ENCODE measurements at places on chromosomes 5 and 9.

DNA sequence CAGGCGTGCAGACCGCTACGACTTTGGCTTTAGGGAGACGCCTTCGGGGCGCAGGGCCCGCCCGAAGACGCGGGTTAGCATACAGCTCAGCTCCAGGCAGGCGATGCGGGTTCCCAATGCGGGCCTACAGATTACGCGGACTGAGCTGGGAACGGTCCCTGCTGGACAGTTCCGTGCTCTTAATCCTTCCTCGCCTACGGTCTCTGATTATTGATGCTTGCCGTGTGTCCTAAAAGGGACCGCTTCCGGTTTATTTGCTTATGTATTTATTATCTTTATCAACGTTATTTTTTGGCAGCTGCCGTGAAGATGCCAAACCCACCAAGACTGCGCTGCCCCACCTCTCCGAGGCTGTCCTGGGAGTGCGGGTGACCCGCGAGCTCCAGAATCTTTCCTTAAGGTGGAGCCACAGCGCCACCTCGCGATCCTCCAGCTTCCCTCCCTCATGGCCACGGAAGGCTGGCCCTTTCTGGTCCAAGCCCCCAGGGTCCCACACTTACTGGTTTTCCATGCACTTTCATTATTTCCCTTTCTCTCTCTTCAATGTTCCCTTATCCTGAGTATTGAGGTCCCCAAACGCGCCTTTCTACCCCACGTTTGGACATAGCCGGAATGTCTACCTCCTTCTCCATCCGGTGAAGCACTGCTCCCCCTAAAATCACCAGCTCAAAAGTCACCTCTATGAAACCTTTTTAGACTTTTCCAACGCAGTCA lies 7.0 kb upstream of the EBF1 start:
- peak; percentile 89 for DNase-seq

DNA sequence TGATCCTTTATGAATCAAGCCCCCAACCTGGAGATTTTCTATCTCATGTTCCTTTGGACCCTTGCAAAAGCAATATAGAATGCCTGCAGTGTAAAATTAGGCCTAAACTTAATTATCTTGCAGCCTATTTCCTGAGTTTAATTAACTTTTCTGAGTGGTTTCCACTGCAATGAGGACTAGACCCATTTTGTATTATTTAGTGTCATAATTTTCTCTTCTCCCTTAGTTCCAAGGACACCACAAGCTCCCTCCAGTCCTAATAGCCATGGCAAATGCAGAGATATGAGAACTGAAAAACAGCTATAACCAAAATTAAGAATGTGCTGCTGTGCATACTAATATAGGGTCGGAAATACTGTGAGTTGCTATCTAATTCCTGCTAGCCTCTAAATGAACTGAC lies 90.9 kb upstream of the GRAMD2B start:
- no peak for DNase-seq

- DNase-seq: no peak
Observed at GRCh38 chr5:10734037-10734709, 26.9 kb downstream of the DAP start.

- DNase-seq: no peak
Observed at GRCh38 chr5:55191165-55191564, 18.2 kb upstream of the CDC20B start.

DNA sequence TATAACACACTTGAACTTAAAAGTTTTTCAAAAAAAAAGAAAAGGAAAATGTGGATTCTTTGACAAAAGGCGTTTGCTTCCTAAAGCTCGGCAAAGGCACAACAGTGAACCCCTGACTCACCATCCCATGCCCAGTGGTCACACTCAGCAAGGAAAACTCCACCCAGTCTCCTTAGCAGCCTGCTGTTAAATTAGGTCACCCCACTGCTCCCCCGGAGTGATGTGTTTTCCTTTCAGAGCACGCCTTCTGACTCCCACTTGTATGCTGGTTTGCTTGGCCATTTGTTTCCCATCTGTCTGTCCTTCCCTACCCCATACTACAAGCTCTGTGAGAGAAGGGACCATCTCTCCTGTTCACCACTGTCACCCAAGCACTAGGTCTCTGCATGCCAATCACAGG lies 23.8 kb downstream of the RETREG1 start:
- no peak for DNase-seq

GRCh38 chr9:93958819-93959682 lies 3.9 kb upstream of the BARX1 start:
- DNase-seq: no peak

DNA sequence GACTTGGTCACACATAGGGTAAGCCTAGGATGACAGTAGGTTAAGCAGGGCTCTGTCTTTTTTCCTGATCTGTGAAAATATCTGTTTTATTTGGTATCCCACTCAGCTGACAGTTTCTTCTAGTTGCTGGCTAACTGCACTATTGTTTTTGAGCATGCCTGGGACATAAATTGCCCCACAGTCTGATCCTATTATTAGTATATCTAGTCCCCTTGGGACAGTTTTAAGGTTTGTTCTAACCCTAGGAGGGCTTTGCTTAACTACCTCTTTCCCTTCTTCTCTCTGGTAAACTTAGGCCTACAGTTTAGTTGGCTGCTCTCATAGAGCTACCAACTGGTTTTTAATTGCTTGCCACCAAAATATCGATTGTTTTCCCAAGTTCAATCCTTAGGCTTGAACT lies 446.6 kb downstream of the ARHGEF28 start:
- DNase-seq: no peak

GRCh38 chr9:69549310-69550202 lies 122.6 kb downstream of the APBA1 start:
- no peak for DNase-seq

- DNase-seq: no peak
Observed at GRCh38 chr5:177356746-177357145, 978 bp upstream of the RGS14 start.

DNA sequence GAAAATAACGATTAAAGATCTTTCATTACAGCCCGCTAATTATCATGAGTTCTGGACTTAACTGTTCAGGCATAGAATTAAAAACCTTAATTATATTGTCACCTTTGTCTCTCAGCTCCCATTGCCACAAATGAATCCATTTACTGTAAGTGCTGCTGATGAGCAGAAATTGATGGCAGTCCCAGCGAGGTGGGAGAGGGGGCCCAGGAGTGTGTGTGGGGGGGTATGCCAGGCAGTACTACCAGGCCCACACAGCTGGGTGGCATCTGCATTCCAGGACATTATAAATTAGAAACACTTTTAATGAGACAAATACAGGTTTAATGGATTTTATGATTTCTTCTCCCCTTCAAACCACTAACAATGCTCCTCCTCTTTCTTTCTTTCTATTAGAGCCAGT lies 196.0 kb downstream of the MELK start:
- no peak for DNase-seq

GRCh38 chr9:86459191-86459590 lies 105.0 kb upstream of the TUT7 start:
- DNase-seq: no peak

GRCh38 chr5:96870094-96871026 lies 5.9 kb upstream of the ERAP2 start:
- no peak for DNase-seq

- no peak for DNase-seq
Observed at GRCh38 chr5:150510460-150511263, 2.7 kb downstream of the NDST1 start.

- peak; percentile 85 for DNase-seq
Observed at GRCh38 chr9:121686930-121687541, 35.6 kb downstream of the DAB2IP start.

- DNase-seq: no peak
Observed at GRCh38 chr9:22401671-22402070, 45.0 kb upstream of the DMRTA1 start.

DNA sequence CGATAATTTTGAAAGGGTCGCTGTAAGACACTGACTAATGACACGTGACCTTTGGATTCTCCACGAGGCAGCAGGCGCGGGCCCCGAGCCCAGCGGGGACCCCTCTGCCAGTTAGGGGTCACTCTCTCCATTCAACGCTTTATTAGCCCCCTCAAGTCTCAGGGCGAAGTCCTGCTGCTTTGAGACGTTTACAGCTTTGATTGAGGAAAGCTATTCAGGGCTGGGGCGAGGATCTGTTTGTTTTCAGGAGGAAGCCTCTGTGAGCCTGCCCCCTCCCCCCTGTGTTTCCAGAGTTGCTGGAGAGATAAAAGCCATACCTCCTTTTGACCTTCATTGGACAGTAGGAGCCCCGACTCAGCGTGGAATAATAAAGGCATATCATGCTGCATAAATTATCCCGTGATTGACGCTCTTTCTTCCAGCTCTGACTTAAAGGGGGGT lies 31.4 kb upstream of the MSX2 start:
- no peak for DNase-seq

DNA sequence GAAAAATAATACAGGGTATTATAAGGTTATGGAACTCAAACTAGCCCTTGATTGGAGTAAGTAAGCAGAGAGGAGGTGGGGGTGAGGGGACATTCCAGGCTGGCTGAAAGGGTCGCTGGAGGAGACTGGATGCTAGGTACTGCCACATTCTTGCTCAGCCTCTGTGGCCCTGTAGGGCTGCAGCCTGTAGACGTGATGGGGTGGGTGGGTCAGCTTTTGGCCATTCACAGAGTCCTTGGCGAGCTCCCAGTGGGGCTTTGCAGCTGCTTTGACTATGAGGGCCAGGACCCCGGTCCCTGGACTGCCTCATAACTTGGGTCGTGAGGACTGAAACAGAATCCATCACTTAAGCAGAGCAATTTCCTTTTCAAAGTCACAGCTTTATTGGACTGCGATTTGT lies 4.2 kb upstream of the GDNF start:
- DNase-seq: no peak

GRCh38 chr5:17229313-17229712 lies 11.9 kb downstream of the BASP1 start:
- DNase-seq: no peak

DNA sequence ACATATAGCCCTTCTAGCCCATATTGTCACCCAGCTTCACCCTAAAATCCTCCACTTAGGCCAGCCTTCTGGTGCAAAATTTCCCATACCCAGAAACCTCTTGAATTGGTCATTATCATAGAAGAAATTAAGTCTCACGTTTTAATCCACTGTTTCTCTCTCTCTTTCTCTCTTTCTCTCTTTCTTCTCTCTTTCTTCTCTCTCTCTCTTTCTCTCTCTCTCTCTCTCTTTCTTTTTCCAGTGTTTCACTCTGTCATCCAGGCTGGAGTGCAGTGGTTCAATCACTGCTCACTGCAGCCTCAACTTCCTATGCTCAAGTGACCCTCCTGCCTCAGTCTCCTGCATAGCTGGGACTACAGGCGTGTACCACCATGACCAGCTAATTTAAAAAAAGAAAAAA lies 363.4 kb downstream of the TMEM167A start:
- DNase-seq: no peak

- no peak for DNase-seq
Observed at GRCh38 chr9:82406456-82407085, 418.0 kb downstream of the SPATA31D1 start.

DNA sequence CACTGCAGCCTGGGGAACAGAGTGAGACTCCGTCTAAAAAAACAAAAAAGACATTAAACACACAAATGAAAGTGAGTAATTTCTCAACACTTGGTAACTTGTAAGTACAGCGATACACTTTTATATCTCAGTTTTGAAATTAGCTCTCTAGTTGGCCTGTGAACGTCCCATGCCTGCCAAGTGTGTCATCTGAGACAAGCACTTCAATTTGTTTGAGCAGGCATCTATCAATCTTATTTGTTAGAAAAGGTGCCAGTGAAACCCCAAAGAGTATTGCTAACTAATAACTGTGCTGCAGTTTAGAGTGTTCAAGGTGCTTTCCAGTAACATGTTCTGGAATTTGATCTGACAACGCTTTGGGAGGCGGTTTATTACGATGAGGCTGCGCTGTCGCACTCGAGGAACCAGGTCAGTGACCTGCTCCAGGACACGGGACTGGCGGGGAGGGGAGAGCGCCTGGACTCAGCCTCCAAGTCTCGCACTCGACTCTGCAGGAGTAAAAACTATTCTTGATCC lies 1.1 kb upstream of the SPIN1 start:
- DNase-seq: peak; percentile 44

DNA sequence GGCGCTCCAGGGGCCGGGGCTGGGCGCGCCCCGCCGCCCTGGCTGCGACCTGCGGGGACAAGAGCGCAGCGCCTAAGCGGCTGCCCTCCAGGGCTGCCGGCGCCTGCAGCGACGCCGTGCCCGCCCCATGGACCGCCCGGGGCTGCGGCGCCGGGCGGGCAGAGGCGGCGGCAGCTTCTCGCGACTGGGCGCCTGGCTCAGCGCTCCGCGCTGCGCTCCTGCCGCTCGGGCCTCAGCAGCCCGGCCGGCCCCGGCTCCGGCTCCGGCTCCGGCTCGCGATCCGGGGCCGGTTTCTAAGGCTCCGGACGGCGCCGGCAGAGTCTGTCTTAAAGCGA lies at the start of gene PITX1:
PITX1 (minus strand) TSS at position 328 of the 335 bp plus-strand sequence. CDS start 347 bp downstream, outside the sequence.
- DNase-seq: no peak

GRCh38 chr9:132717326-132717945 lies 47.2 kb downstream of the GTF3C4 start:
- DNase-seq: no peak

DNA sequence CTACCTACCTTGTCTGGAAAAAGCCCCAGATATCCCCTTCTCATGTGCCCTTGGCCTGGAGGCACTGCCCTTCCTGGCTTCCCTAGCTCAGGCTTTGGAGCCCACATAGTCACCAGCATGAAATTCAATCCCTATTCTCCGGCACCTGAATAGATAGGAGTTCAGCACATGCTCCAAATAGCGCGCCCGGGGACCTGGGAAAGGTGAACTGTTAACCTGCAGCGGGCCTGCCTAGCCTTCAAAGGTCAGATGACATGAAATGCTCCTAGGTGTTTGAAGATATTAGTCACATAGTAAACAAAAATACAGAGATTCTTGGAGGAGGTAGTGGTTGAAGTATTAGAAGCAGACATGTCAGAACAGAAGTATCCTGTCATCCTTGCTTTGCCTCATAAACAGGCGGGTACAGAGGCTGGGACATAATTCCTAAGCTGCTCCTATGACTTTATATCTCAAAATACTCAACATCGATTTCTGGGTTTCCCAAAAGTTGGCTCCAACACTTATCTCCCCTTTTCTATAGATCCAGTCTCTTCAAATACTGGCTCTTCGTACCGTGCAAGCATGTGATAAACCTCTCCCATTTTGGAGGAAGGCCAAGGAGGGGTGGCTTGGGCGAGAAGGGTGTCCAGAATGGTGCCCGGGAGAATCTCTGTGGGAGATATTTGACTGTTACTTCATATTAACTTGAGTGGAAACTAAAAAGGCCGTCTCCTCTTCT lies 88.0 kb upstream of the ANKH start:
- DNase-seq: no peak

DNA sequence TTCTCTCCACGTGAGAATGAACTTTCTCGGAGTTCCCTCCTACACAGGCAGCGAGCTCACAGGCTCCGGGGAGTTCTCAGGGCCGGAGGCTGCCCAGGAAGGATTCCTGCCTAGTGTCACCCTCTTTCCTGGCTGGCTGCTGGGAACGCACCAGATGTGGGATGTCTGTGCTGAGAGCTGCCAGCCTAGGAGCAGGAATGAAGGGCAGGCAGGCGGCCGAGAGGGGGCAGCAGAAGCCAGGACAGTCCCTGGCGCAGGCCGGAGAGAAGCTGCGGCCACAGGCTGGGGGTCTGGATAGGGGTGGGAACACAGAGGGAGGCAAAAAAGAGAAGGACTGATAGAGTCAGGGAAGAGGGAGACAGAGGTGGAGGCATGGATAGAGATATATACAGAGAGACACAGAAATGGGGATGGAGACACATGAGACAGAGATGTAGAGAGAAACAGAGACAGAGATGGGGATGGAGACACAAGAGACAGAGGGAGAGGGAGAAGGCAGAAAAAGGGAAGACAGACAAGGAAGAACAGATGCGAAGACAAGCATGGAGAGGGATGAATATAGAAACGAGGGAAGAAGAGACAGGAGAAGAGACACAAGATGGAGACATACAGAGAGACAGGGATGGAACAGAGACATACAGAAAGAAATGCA lies 25.3 kb upstream of the ENHO start:
- DNase-seq: peak; percentile 87

- DNase-seq: no peak
Observed at GRCh38 chr9:113148781-113149510, 1.9 kb upstream of the SLC31A2 start.
